ENCODE measurements at places on chromosomes 3 and 15.

DNA sequence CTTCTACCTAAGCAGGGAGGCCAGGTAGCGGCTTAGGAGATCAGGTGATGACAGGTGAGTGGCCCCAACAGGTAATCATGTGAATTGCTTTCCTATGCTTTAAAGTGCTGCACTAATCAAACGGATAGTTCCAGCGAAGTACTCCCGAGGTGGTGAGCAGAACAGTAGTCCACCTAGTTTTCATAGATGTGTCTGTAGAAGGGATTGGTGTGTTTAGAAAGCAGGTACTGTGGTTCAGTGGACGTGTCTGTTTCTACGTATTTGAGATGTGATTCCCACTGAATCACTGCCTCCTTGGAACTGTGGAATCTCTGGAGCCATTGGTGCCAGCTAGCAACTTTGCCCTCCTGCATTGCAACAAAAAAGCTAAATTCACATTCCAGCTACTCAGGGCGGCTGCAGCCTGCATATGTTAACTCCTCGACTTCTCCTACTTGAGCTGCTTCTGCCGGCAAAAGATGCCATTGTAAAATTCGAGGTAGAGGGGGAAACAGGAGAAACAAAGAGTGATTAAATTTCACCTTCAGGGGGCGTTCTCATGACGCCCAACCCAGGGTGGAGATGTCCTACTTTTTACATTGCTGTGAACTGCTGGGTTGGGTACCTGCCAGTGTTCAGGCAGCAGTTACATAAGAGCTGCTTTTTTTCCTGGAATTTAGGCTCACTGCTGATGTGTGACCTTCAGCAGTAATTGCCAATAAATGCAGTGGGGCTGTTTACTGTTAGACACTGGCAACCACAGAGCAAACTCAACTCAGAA is 227.3 kb downstream of the ITPR1 start:
- DNase-seq, result peak; percentile 65

GRCh38 chr15:74202452-74203401 is at the start of gene STRA6:
Gene STRA6 (minus strand): TSS chr15:74202787. CDS start chr15:74202267, 520 bp downstream.
- DNase-seq, result no peak

DNA sequence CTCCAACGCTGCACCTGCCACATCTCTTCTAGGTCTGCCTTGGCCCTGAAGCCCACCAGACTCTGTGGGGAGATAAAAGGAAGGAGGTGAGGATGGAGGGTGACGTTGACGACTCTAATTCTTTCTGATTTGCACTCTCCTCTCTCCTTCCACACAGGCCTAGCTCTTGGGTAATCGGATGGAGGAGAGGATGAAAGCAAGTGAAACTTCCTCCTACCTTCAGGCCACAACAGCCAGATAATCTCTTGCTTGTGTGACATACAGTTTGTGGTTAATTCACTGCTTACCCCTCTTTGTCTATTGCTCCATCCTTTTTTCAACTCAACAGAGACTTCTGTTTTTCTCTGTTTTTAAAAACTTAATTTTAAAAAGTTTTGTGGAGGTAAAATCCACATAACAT is 208.1 kb downstream of the SV2B start:
- no peak for DNase-seq

GRCh38 chr15:43991206-43991605 is 164.4 kb downstream of the WDR76 start:
- DNase-seq, result peak; percentile 31

GRCh38 chr3:6220447-6220846 is 640.5 kb upstream of the GRM7 start:
- DNase-seq, result peak; percentile 22

DNA sequence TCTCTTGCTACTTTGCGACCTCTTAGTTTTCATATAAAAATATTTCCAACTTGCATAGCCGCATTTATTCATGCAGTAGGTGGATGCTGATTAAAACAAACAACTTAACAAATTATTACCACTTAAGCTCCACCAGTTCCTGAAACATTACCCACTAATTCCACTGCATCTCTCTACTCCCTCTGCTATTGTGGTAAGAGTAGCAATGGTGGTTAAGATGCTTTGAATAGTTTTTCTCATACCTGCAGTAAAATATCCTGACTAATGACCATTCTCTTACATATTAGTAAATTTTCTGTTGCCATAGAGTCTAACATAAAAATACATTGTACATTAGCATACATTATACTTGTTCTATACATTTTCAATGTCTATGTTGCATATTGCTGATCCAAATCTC is 397.6 kb upstream of the PLSCR5 start:
- DNase-seq, result no peak

- DNase-seq, result peak; percentile 58
Measured at GRCh38 chr3:15284121-15284889, 48.1 kb downstream of the SH3BP5 start.

- peak; percentile 89 for DNase-seq
Measured at GRCh38 chr3:32374788-32375595, 16.7 kb upstream of the CMTM7 start.

DNA sequence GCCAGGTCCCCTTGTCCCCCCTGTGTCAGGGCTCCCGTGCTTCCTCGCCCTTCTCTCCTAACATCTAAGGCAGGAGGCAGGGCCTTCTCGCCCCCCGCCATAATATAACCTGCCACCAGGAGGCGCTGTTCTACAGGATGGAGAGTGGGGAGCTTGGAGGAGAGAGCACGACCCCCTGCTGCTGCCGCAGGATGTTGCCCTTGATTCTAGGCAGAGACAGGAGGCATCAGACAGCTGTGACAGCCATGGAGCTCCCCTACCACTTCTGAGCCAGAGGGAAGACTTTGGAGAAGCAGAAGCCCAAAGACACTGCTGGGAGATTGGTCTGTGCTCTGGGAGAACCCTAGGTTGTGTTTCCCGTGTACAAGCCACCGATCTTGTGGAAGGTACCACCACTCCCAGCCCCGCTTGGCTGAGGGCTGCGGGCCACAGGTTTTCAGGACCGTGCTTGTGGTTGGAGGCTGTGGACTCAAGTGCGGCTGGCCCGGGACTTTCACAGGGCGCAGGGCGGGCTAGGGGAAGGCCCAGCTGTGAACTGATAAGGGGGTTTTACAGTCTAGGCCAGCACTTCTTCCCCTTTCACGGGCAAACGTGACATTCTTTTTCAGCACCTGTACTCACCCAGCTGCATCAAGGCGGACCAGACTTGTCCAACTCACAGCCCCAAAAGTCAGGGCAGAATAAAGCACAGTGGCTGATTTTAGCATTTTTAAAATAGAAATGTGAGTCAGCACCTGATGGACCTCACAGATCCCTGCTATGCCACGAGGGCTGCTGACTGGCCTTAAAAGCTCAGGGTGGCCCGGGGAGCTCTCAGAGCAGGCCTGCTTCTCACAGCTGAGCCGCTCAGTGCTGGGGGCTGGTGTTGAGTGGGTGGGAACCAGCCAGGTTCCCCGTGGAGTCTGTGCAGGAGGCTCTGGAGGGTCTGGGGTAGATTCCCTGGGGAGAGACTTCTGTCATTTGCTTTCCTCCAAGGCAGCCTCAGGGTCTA is 2.6 kb upstream of the TIGIT start:
- DNase-seq, result peak; percentile 12

GRCh38 chr3:157718800-157719199 is 215.6 kb upstream of the VEPH1 start:
- DNase-seq, result no peak

DNA sequence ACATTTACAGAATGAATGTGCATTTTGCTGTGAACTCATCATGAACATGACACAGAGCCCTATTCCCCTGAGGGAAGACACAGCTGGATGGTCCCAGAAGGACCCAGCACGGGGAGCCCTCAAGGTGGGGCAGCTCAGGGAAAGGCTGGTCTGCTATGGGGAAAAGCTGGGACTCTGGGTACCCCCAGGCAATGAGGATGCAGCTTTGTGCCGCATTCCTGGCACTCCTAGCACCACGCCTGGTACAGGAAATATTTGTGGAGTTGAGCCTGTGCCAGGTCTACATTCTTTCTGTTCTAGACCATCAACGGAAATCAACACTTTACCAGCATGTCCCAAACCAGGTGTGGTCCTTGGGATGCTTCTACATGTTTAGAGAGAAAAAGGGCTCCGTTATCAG is 74.0 kb downstream of the SRGAP3 start:
- DNase-seq, result no peak

DNA sequence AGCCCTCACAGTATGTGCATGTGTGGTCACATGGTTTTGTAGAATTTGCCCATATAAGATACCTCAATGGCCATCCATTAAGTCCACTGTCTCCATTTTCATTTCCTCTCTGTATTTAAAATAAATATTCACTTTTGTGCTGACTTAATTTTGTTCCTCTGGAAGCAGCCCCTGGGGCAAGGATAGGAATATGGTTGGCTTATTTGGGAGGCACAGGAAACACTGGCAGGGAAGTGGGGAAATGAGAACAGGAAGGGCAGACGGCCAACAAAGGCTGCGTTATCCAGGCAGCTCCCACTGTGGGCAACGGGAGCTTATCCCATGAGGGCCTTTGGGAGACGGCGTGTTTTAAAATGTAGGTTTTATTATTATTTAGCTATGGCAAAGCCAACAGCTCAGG is 148.6 kb downstream of the SHQ1 start:
- no peak for DNase-seq

GRCh38 chr3:42347928-42348327 is 62.5 kb downstream of the LYZL4 start:
- DNase-seq, result no peak

GRCh38 chr3:127103080-127103479 is 89.9 kb upstream of the PRR23E start:
- DNase-seq, result no peak

DNA sequence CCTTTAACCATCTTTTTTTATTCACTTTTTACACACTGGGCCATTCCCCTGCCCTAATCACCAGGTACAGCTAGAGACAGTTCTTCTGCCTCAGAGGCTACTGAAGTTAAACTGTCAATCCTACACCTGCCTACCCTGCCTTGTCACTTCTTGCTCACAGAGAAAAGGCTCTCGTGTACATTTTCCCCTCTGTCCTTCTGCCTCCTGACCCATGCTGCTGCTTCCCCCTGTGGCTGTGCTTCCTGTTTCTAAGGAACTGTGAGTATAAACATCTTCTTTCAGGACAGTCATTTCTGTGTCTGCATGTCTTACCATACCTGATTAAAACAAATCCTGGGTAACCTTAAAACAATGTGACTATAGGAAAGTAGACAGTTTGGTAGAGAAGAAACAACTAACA is 236.4 kb upstream of the MRPL3 start:
- DNase-seq, result no peak

DNA sequence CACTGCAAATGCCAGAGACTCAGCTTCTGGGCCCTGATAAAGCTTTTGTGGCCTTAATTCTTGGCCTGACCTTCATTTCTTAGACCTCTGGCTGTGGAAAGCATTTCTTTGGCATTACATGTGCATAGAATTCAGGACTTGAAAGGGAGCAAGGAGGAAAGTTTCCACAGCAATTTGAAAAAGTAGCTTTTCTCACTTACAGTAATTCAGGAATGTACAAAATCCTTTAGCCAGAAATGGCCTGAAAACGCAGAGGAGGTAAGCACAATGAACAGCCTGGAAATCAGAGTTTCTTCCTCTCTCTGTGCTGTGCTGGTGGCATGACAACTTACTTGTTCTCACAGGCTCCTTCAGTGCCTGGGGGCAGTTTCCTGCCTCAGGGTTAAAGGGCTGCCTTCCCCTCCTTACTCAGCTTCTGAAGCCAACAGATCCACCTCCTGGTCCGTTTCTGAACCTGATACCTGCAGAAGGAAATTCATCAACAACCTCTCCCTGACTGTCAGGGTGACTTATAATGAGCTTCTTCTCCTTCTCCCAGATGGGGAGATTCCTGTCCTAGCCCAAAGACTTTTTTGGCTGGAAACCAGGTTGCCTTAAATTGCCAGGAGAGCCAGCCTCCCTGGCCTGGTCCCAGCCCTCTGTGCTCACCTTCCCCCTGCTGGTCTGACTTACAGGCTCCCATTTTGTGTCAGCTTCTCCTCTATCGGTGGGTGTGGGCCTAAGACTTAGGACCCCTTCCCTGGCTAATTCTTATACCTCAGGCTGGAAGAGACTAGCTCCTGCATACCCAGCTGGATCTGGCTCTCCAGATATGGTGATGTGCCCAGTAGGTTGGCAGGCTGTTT is 102.3 kb downstream of the MYRIP start:
- peak; percentile 16 for DNase-seq

- DNase-seq, result peak; percentile 89
Measured at GRCh38 chr3:181326637-181327223, 337.2 kb upstream of the DNAJC19 start.

- DNase-seq, result no peak
Measured at GRCh38 chr3:20353286-20353685, 167.3 kb upstream of the SGO1 start.

- no peak for DNase-seq
Measured at GRCh38 chr3:69683082-69683806, 56.0 kb upstream of the MITF start.

DNA sequence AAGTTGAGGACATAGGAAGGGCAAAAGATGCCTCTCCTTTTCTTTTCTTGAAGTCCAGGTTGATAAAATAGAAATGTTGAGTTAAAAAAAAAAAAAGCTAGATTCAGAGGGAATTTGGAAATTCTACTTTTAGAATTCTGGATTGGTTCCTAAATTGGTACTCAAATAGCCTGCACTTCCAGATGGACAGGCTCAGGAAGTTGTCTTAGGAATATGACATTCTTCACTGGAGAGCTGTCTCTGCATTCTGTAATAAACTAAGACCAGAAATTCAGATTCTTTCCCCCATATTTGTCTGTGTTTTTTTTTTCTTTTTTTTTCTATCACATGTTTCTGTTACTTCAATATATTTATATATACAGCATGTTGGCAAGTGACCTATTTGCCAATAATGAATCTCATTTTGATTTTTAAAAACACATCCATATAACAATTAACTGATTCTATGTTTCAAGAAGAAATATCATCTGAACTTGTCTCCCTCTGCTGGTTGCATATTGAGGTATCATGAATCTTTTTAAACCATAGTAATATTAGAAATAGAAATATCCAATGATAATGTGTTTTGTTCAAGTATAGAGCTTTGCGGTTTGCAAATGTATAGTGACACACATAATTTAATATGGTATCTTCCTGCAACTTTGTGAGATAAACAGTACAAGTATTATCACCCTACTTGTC is 8.5 kb upstream of the LSAMP start:
- DNase-seq, result peak; percentile 72

Measured in pons (tissue), 1 donor.